NCI-H1417 treated with DMSO at 0.1 percent for 48 hours (cell line): ENCODE measurements at places on chromosomes 2 and 18.

- no peak for DNase-seq
Observed at GRCh38 chr2:126801473-126801872, 97.2 kb upstream of the TEX51 start.

GRCh38 chr2:193824474-193824873 lies 1629.7 kb upstream of the TMEFF2 start:
- no peak for DNase-seq

GRCh38 chr18:78304192-78305164 lies 675.1 kb upstream of the SALL3 start:
- no peak for DNase-seq

DNA sequence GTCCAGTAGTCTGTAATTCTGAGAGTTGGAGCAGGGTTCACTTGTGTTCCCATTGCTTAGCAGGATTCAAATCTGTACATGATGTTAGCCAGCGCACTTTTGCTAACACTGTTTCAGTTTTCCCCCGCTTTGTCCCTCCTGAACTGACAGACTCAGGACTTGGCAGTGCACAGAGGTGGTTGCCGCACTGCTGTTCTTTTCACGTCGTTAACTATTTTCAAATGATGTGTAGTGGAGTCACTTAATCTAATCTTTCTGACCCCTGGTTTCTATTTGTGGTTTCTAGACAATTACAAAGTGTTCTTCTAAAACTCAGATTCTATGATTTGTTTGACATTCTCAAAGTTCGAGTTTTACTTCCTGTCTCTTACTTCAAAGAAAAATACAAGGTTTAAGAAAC lies 234.5 kb downstream of the RBM43 start:
- DNase-seq: no peak

DNA sequence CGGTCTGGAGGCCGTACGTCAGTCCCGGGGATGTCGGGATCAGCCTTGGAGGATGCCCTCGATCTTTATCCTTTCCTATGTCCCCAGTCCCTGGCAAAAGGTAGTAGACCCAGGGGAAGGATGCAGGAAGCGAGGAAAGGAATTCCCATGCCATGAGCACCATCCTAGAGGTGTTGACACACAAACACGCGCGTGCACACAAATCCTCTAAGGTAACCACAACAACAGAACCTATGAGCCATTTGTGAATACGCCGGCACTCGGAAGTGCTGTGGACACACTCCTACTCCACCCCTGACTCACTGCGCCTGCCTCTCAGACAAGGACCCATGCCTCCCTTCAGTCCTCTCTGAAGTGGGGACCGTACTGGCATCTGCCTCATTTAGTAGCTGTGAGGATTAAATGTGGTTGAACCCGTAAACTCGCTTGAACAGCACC lies 11.3 kb upstream of the MLPH start:
- no peak for DNase-seq

DNA sequence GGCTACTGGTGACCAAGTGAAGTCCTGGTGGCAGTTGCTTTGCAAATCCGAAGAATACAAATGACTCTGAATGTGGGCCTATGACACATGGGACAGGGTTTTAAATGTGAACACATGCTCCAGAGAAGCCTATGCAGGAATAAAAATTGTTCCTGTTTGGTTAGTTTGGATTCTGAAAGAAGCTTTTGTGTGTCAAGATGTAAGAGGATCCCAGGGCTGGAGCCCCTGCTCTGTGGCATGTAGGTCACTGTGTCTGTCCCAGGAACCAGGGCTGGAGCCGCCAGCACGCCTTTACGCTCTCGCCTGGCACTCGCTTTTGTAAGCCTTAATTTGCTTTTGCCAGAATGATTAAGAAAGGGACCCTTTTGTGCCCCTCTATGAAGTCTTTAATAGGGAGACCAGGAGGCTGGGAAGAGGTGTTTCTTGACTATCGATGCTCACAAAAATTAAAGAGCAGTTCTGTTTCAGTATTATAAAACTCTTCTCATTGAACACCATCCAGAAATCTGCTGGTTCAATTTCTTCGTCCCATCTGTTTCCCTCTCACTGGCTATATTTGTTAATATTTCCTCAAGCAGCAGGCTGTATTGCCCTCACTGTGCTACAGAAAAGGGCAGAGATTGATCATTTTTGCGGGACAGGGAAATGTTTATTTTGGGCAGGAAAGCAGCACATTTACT lies 532.7 kb upstream of the POU3F3 start:
- DNase-seq: no peak

GRCh38 chr2:215773728-215774127 lies 239.6 kb downstream of the MREG start:
- DNase-seq: no peak

DNA sequence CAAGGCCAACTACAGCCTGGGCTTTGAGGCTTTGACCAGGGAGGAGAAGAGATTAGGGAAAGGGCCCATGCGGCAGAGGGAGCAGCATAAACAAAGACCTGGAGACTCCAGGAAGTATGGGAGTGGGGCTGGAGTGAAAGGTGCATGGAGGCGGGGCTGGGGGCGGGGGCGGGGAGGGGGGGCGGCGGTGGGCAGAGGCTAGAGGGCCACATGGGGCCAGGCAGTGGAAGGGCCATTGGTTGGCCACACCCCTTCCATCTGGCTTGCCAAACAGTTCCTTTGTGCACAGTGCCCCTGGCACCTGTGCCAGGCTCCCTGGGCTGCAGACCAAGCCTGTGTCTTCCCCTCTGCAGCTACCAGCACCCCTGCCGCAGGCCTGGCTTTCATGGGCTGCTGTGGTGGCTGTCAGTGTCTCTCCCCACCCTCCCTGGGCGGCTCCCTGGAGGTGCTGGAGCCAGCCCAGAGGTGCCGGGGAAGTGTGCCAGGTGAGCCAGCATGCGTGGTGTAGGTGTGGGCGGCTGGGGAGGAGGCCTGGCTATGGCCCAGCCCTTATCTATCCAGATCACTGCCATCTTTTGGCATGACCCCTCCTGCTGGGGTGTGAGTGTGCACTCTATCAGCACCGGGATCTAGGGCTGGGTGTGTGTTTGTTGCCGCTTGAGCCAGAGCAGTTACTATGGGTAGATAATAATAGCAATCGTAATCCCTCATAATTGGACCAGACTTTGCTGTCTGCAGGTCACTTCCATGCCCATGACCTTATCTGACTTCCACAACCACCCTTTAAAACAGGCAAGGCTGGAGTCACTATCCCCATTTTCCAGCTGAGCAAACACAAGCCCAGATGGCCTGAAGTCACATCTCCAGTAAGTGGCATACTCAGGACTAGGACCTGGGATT lies 30.5 kb downstream of the DNMT3A start:
- peak; percentile 67 for DNase-seq

GRCh38 chr2:235126768-235127167 lies 175.0 kb downstream of the SH3BP4 start:
- DNase-seq: no peak

DNA sequence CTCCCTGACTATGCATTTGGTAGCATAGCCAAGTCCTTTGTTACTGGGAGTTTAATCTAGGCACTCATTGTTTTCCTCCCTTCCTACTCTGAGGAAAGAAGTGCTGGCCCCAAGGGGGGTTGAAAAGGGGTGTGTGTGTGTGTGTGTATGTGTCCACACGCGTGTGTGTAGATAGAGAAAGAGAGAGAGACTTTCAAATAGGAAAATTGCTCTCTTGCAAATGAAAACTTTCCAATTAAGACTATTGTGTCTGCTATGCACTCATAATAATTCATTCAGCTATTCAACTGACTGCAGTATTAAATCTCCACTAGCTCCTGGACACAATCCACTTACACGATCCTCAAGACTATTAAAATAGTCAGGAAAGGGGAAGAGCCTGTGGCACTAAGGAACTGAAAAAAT lies 92.9 kb upstream of the CSRNP3 start:
- no peak for DNase-seq

DNA sequence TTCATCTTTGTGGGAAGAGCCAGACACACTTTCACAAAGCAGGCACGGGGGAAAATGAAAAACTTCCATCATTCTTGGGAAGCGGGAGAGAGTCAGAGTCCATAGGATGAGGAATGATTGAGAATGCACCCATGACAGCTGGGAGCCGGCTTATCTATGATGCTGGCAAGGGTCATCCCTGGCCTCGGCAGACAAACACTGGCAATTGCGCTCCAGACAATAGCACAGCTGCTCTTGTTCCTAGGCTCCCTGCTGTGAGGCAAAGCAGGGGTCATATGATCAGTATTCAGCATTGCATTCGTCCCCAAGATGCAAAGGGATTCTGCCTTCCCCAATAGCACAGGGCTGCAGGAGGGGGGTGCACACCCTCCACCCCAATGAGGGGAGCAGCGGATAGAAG lies 33.0 kb downstream of the CYRIA start:
- no peak for DNase-seq
